Ammon's horn (tissue), 1 donor: ENCODE measurements at places on chromosomes 2 and 18.
A peak's percentile ranks its signal among the peaks of the same experiment; 100 is the strongest.

DNA sequence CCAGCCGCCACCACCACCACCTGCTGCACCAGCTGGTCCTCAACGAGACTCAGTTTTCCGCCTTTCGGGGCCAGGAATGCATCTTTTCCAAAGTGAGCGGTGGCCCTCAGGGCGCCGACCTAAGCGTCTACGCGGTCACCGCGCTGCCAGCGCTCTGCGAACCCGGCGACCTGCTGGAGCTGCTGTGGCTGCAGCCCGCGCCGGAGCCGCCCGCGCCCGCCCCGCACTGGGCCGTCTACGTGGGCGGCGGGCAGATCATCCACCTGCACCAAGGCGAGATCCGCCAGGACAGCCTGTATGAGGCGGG, 1.6 kb downstream of the LRATD1 start:
- no peak for DNase-seq

DNA sequence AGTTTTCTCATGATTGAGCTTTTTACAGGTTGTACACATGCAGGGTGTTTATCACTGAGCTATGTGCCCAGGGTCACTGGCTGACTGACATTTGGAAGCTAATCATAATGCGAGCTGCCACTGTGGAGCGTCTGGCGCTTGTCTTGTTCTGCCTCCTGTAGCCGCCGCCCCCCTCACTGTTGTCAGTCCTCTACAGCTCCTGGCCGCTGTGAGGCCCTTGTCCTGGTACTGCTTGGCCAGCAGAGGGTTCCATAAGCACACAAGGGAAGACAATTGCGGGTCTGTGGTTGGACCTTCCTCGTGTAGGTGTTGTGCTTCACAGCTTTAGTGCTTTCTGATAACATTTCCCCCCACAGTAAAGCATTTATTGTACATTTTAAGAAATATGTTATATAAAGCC, 105.6 kb upstream of the LDLRAD4 start:
- peak; percentile 88 for DNase-seq

DNA sequence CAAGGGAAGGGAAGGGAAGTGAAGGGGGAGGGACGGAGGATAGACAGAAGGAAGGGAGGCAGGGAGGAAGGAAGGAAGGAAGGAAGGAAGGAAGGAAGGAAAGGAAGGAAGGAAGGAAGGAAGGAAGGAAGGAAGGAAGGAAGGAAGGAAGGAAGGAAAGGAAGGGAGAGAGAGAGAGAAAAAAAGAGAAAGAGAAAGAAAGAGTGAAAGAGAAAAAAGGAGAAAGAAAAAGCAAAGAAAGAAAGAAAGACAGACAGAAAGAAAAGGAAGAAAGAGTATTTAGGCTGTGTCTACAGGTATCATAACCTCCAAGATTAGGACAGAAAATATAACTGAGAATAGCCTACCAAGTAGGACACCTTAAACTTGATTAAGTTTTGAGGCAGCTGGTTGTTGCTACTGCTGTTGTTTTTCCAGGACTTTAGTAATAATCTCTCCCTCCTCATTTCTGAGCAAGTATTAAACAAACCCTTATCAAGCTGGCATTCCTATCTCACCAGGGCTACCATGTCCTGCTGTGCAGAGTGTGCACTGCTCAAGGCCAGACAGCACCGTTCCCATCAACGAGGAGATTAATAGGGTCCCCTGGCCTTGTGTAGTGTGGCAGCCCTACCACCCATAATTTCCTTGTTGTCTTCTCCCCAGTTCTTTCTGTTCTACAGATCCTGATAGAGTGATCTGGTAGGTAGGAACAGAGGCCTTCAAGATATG, 90.5 kb upstream of the FHL2 start:
- DNase-seq: no peak

DNA sequence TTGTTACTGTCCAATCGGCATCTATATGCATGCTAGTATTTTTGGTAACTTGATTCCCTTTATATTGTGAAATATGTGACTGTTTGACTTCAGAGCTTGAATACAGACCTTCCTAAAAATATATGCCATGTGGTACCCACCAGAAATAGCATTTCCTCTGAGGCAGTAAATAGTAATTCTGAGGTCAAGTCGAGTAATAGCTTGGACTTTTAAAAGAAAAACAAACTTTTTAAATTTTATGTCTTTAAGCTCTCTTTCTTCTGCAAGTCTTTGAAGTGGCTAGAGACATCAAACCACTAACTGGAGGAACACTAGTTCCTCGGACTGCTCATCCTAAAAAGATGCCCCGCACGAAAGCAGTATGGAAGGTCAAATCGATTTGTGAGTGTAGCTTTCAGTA, 396.8 kb upstream of the SLC14A2 start:
- DNase-seq: no peak

- no peak for DNase-seq
Observed at GRCh38 chr2:205699515-205700289, 17.4 kb downstream of the NRP2 start.

DNA sequence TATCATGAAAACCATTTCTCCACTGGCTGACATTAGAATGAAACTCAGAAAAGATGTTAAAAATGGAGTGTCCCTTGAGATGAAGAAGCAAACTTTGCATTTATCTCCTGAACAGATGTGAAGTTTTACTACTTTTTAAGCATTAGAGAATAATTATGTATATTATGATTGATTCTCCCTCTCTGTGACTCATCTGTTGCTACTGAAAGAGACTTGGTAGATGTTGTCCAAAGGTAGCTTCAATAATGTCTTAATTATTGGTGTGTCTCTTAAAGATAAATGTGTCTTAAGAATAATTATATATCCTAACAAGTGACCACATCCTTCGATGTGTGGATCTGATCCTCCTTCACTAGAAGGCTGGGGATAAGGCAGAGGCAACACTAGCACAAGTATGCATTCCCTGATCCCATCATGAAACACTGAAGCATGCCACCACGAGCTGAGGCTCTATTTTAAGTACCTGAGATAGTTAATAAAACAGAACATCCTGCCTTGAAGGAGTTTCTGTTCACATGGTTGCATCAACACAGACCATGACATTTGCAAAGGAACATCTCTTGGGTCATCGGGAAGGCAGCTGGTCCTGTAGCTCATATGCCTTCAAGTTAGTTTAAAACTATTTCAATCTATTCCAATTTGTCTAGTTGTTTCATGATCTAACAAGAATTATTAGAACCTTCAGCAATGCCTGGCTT, 15.5 kb downstream of the RND3 start:
- no peak for DNase-seq

DNA sequence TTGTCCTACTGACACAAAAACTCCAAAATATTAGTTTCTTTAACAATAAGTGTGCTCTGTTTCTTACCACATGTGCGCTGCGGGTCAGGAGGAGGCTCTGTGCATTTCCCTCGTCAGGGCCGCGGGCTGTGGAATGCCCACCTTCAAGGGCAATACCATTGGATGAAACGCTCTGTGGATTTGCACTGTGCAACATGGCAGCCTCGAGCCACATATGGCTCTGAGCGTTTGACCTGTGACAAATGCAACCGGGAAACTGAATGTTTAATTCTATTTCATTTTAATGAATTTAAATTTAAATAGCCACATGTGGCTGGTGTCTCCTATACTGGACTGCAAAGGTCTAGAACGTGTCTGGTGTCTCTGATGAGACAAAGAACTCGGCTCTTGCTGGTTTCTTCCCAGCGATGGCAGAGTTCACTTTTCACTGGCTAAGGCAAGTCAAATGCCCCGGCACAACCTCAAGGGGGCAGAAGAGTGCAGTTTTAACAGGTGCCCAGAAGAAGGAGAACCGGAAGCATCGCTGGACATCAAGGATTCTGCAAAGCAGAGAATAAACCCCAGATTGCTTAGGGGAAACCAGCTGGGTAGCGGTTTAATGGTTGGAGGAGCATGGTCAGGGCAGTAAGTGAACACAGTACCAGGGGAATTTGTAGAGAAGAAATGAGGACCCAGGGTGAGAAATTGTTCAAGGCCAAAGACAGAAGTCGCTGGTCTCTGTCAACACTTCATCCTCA, 37.0 kb upstream of the TMEM18 start:
- peak; percentile 70 for DNase-seq
